NCI-H1694 treated with DMSO at 0.1 percent for 48 hours (cell line): ENCODE measurements at places on chromosomes 6 and 20.

DNA sequence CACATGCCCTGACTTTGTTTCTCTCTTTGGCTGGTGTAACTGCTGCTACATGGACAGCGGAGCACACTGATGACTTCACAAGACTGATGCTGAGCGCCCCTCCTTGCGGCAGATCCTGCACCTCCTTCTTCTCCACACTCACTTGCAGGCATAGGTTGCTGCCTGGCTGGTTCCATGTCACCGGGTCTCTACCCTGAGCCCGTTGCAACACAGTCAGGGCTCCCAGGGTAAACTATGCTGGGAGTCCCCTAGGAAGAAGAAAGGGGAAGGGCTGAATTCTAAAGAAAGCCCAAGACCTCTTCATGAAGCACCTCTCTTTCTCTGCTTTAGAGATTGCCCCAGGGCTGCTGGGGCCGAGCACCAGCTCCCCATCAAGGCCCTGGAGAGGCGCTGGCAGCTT is 83.3 kb upstream of the DUSP22 start:
- no peak for DNase-seq

DNA sequence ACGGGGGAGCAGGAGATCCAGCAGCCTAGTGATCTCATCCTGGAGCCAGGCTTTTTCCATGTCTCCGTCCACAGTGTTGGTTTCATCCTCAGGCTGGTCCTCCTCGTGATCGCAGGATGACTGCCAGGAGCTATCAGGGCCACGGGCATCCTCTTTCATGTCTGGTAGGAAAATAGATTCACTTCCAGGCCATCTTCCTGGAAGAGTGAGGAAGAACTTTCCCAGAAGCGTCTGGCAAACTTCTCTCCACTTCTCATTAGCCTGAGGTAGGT is 15.3 kb upstream of the SLC9A8 start:
- no peak for DNase-seq

GRCh38 chr6:43359831-43360230 is 9.6 kb downstream of the ZNF318 start:
- no peak for DNase-seq

- DNase-seq: peak; percentile 87
Observed at GRCh38 chr6:10722820-10723566, at the start of gene TMEM14C. TMEM14C (plus strand) TSS chr6:10723070; CDS start chr6:10724614, 1,544 bp downstream.

DNA sequence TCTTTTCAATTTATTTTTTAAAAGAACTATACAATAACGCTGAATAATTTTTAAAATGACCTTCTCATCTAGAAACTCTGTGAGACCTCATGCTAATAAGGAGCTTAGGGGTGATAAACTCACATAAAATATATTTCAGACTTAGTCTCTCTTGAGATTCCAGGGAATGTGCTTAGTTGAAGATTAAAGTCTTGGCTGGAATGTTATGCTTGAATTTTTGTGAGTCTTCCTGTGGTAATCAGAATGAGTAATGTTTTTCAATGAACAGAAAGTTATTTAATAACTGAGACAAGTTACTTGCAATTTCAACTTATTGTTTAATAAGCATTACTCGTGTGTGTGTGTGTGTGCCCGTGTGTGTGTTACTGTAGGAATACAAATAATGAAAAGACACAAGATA is 379.9 kb upstream of the EPHA7 start:
- no peak for DNase-seq

- no peak for DNase-seq
Observed at GRCh38 chr6:129141499-129141898, 258.6 kb downstream of the LAMA2 start.

DNA sequence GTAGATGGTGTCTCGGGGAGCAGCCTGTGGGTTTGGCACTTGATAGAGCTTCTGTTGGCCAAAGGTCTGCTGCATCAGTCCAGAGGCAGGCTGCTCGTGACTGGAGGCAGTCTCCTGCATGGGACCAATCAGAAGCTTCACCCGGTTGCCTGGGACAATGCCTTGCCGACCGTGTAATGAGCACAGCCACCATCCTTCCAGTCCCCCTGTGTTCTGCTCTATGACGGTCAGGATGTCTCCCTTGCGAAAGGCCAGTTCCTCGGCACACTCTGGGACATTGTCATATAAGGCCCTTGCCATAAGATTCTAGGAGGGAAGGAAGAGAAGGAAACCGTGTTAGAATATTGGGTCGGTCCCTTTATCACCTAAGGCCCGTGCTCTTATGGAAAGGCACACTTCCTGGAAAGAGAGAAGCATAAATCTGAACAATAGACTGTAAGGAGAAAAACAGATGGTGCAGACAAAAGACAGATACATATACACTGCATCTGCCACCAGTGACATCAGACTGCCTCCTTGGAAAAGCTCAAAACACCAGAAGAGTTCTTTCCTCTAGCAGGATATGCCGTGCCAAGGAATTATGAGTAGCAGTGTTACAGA is 18.9 kb downstream of the NEDD9 start:
- no peak for DNase-seq

DNA sequence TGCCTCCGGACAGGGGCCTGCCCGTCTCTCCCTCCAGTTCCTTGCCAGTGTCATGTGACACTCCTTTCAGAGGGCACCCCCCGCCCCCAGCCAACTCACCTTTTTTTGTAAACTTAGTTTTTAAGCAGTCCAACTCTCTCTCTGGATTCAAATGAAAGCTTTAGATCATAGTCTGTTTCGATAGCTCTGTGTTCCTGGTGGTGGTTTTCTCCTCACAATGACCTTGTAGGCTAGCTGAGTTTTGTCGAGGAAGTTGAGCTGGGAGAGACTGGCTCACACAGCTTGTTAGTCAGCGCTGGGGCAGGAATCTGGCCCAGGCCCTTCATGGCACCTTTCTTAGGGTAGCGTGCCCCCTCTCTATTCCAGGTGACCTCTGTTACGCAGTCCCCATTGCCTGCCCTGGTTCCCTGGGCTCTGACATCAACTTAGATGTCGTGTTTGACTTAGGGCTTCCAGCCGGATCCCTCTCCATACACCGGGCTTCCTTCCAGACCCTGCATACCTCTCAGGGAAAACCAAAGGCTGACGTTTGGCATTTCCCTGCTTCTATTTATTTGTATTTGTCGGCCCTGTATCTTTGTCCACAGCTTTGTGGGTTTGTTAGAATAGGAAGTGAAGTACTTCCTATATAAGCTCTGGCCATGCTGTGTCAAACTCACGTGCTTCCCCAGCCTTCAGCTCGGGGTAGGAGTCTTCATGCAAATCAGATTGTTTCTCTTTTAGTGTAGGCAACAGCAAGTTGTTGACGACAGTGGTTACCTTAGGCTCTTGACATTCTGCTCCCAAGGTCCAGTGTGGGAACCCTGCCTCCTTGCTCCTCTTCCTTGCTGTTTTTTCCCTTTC is 12.7 kb downstream of the IGF2R start:
- no peak for DNase-seq

DNA sequence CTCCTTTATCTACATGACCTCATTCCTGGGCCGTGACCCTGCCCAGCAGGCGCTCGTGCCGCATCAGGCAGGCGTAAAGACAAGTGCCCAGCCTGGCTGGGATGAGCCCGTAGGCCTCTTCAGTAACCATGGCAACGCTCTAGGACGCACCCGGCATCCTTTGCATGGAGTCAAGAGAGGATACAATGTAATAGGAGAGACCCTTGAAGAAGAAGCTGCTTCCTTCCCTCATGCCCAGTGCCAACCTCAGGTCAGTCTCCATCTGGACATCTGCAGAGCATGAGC is 5.0 kb upstream of the LSM14B start:
- no peak for DNase-seq

GRCh38 chr6:157830354-157831017 is 7.4 kb downstream of the SNX9 start:
- peak; percentile 91 for DNase-seq

DNA sequence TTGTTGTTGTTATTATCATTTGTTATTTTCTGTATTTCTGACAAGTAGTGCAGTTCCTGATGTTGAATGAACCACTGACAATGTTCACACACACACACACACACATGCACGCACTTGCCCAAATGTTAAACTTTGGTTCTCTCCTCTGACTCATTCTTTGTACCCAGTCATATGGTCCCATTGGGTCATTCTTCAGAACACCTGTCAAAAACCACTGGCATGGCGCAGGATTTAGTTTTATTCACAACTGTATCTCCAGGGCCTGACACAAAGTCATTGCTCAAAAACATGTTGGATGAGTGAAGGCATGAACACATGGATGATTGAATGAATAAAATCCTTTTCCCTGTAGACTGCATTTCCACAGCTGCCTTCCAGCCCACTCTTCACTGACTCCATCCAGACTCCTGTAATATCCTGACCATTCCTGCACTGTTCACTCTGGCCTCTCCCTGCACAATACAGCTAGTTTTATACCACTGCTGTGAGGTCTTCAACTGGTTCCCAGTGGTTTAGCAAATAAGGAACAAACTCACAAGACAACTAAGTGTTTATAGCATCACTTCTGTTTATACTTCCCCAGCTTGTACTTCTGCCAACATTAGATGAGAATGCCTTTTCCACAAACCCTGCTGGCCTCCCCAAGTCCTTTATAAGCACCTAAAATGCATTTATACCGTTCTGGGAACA is 6.9 kb upstream of the CST11 start:
- DNase-seq: no peak

- DNase-seq: no peak
Observed at GRCh38 chr6:31750411-31751022, 10.7 kb downstream of the MSH5 start.

GRCh38 chr6:18179770-18180356 is 24.6 kb downstream of the KDM1B start:
- no peak for DNase-seq

GRCh38 chr6:30836957-30837356 is 47.4 kb upstream of the DDR1 start:
- no peak for DNase-seq

GRCh38 chr20:53898556-53898931 is 171.8 kb downstream of the BCAS1 start:
- DNase-seq: no peak

- DNase-seq: peak; percentile 47
Observed at GRCh38 chr20:2451939-2452732, 18.5 kb downstream of the SNRPB start.

GRCh38 chr6:83265384-83265783 is 72.2 kb downstream of the RWDD2A start:
- DNase-seq: no peak

DNA sequence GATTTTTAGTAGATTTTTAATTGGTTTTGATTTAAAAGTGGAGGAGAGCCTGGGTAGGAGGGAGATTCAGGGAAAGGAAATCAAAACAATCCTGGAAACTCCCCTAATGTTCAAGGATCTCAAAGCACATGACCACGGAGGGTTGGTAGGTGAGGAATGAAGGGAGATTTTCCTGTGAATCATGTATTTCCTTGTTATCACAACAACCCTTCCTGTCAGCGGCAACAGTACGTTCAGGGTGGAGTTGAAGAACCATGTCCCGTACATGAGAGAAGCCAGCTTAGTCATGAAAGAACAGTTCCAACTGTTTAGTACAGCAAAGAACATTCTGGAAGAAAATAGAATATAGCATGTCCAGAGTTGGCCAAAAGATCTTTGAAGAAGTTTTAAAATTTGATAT is 79.4 kb upstream of the SCAF8 start:
- no peak for DNase-seq

DNA sequence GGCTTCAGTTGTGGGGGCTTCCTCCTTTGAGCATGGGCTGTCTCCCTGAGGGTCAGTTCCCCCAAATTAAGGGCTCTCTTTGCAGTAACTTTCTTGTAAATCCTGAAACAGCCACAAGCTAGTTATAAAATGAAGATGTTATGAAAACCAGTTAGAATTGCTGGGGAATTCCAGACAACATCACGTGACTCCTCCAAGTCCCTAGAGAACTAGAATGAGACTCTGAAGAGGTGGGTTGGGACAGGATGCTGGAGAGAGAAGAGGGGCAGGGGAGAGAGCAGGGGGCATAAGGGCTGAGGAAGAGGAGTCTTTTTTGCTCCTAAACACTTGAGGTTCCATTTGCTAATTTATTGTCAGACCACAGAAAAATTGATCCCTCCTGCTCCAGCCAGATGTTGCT is 380.3 kb downstream of the DHX35 start:
- no peak for DNase-seq

DNA sequence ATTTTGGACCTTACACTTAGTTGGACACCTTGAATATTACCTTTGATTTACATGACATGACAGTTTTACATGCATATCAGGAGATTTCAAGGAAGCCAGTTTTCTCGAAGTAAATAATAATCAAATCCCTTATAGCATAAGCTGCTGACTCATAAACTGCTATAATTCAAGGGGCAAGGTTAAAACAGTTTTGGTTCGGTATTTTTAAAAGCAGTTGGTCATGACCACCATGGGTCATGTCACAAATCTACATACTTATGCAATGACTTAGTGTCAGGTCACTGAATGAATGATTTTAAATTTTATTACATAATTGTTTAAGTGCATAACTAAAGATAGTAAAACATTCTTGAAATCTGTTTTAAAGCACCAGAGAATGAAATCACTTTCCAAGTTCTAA is 158.0 kb downstream of the DST start:
- DNase-seq: no peak

DNA sequence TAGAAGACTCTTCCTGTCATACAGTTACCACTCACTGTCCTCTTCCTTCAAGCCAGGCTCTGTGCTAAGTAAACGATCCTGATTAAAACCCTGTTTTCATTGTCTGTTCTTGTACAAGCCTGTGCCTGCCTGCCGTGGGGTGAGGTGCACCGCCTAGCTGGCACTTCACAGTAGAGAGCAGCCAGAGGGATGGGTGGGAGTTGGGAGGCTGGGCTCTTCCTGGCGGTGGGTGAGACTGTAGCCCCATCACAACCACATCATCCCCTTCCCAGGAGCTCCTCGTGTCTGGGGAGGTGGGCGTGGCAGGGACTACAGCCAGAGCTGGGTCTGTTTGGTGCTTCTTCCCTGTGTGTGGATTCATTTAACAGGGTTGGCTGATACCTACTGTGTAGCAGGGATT is 382.0 kb downstream of the TAF4 start:
- DNase-seq: no peak
